Left kidney (tissue), 8 donors: ENCODE measurements at places on chromosomes 7 and 10. TPM values are rescaled to one million over a fixed set of nuclear protein-coding genes. Genes with fewer than 3 reads are reported as not detected.

PAPOLB gene
- 0.18 TPM for polyA plus RNA-seq

CYP2E1 gene
- polyA plus RNA-seq = 2.8 TPM

STAG3 gene
- polyA plus RNA-seq = 30.7 TPM

CALML5 gene
- not detected for polyA plus RNA-seq

MRLN gene
- polyA plus RNA-seq = 0.48 TPM

MKX gene
- 0.07 TPM for polyA plus RNA-seq

BET1 gene
- polyA plus RNA-seq = 47.4 TPM

GJD4 gene
- 0.13 TPM for polyA plus RNA-seq
